Activated CD4-positive, alpha-beta T cell treated with anti-CD3 and anti-CD28 coated beads, Interleukin-10, Interleukin-2, amounts not matched to agents 100 ng/mL and 50 ng/mL, durations not matched to agents 16 hours and 8 hours (primary cell): ENCODE measurements at places on chromosomes 6 and 20.

DNA sequence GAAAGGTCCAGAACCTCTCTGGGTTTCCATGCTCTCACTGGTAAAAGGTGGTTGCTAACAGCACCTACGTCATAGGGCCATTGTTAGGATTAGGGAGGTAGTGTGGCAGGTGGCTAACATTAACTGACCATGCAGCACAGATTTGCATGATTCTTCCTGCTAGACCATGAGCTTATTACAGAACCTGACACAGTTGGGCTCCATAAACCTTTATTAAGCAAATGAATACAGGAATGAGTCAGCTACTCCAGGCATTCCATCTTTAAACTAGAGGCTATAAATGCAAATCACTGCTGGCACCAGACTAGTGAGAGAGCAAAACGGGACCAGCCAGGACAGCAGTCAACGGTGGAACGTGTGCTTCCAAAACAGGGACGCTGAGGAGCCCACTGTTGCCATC lies 440.1 kb downstream of the PTPRT start:
- DNase-seq: no peak

DNA sequence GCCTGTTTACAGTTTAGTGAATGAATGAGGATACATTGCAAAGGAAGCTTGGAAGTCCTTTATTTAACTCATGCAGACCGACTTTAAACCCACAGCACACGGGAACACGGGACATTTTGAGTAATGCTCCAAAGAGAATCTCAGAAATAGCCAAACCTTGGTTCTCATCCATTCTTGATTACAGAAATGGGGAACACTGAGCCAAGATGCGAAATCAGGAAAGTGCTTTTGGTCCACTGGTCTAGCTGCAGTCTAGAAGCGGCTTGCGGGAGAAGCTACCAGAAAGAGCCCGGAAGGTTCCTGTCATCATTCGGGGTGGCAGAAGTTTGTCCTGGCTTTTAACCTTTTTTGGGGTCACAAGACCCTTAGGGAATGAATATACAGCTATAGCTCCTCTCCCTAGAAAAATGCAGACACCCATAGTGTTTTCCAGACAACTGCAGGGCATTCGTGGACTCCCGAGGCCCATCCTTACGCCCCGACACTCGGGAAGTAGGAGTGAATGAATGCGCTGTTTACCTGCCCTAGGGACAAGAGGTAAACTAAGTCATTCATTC lies 475 bp upstream of the TMEM181 start:
- no peak for DNase-seq

DNA sequence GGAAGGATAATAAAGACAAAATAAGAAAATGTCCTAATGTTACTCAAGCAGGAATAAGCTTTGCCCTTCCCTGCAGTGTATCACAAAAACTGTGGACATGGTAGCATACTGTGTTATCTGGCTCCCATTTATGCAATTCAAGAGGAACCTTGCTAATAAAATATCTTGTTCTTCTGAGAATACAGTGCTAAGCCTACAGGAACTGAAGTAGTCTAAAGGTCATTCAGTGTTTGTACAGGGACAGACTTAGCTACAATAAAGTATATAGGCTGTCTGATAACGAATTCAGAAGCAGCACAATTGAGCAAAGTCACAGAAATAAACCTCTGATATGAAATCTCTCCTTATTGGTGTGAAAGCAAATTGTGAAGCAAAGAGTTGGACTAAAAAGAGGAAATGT lies 59.6 kb upstream of the SDHAF4 start:
- no peak for DNase-seq

DNA sequence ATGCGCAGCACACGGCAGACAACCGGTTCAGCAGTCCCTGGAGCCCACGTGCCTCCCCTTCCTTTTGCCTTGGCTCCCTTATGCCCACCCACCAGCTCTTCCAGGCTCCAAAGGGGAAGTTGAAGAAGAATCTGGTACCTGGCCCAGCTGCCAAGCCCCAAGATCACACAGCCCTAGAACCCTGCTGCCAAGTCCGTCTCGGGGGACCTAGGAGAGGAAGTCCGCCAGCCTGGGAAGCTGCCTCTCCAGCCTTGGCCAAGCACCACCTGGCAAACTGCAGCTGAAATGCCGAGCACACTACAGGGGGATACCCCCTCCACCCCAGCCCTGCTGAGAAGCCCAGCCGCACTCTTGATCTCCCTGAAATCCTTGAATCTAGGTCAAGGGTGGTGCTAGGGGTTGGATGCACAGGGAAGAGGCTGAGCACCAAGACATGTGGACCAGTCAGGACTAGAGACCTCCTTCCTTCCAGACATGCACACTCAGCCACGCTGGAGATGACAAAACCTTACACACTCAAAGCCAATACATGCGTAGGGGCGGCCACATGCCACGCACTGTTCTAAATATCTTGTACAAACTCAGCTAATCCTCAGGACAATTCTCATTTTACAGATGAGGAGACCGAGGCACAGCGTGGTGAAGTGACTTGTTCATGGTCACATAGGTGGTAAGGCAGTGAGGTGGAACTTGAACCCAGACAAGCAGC lies 124.1 kb downstream of the PREX1 start:
- no peak for DNase-seq

DNA sequence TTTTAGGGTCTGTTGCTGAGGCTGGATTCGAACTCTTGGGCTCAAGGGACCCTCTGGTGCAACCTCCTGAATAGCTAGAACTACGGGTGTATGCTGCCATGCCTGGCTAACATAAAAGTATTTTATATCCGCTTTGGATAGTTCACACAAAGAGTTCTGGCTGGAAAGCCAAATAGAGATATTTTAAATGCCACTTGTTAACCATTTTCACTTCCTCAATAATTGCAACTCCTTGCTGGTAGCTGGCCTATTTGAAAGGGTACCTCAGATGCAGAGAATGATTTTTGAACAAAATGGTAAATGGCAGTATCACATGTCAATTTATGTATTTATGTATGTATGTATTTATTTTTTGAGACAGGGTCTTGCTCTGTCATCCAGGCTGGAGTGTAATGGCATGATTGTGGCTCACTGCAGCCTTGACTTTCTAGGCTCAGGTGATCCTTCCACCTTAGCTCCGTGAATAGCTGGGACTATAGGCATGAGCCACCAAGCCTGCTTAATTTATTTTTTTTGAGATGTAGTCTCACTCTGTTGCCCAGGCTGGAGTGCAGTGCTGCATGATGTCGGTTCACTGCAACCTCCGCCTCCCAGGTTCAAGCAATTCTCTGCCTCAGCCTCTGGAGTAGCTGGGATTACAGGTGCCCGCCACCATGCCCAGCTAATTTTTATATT lies 12.9 kb upstream of the JARID2 start:
- no peak for DNase-seq

- no peak for DNase-seq
Observed at GRCh38 chr6:160986851-160987250, 4.7 kb upstream of the MAP3K4 start.

DNA sequence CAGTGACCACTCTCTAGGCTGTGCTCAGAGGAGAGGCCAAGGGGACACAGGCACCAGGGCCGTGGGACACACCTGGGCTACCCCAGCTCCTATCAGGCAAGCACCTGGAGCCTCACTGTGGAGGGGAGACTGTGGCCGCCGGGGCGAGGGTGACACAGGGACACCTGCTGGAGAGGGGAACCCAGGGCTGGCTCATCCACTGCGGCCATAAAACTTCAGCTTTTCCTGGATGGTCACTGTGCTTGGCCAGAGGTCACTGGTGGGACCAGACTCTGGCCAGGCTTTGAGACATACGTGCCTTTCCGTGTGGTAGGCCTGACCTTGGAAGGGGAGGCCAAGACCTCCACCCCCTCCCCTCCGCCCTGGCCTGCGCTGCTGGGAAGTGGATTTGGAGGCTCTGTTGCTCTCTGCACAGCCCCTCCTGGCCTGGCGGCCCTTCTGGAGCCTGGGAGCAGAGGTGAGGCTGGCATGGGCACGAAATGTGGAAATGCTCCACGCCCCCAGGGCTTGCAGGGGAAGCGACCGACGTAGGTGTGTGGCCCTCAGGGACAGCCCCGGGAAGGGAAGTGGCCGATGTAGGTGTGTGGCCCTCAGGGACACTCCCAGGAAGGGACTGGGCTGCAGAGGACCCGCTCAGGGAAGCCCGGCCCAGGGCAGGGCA lies 42.9 kb upstream of the BHLHE23 start:
- DNase-seq: no peak

DNA sequence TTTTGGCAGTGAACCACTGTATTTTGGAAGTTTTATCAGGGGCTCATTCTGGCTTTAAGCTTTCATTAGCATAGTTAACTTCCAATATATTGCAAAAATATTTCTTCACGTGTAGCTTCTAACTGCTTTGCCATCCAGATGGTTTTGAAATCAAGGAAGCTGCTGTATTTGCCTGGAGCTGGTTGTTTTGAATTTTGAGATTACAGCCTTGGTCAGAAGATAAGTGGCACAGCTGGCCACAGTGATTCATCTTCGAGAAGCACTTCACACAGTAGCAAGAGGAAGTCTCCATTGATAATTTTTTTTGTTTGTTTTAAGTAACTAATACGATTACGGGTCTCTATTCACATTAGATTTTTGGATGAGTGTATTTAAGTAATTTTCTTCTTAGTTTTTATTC lies 3.8 kb downstream of the APCDD1L start:
- DNase-seq: no peak
